ENCODE measurements at places on chromosomes 7 and 10.
A peak's percentile ranks its signal among the peaks of the same experiment; 100 is the strongest.

DNA sequence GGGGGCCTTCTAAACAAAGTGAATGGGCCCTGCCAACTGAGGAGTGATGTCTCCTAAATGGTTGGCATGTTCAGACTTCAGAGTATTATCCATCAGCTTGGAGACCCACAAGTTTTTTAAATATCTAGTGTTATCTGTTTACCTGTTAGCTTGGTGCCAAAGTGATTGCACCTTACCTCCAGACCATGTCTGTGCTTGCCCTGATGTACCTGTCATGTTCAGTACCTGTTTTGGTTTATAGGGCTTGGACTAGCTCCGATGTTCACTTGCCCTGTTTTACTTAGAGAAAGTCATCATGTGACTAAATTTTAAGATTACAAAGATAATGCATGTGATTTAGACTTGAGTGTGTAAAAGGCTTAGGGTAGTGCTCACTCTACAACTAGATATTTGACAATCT is 67.7 kb downstream of the CNNM2 start:
- DNase-seq = no peak

- DNase-seq = no peak
These were observed 1.7 kb downstream of the GLRX3 start for GRCh38 chr10:130137659-130138478.

DNA sequence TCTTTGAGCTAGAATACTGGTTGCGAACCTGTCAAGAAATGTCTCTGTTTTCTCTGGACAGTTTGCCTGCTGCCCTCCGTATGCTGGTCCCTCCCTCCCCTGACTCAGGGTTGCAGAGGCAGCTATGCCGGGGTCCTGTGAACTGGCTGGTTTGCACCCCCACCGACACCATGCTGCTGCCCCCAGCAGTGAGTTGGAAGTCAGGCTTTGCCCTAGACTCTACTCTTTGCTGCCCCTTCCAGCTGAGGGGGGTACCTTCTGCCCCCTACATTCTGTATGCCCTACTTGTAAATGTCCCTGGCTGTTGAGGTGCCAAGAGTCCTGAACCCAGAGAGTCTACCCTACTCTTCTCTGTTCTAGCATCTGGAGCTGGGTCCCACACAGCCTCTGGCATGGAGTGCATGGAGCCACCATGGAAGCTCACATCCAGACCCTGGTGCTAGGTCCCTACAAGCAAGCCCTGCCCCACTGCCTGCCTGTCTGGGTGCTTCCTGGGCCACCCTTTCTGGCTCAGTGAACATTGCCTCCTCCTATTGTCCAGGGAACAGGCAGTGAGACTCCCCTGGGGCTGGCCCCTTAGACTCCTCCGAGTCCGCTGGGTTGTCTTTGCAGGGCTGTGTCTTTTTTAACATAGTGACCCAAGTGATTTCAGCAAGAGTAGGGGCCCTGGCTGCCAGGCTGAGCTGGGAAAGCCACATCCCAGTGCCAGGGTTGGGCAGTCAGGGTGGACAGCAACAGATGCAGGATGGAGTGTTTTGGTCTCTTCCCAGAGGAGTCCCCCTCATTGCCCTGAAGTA is 138.9 kb downstream of the ADCY1 start:
- DNase-seq = no peak

DNA sequence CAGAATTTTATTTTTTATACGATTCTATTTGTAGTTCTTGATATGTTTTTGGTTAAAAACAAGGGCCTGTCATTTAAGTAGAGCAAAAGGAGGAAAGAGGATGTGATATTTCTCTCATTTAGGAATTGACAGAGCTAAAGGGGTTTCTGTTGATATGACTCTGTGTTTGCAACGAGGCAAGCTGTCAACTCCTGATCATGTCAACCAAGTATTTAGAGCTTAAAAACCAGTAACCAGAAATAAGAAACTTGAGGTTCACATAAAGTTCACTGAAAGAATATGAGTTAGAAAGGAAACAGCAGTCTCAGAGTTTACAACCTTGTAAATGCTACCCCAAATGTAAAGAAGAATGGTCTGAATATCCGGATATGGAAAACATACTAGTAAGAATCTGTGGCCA is 434.2 kb downstream of the PARD3 start:
- DNase-seq = no peak

DNA sequence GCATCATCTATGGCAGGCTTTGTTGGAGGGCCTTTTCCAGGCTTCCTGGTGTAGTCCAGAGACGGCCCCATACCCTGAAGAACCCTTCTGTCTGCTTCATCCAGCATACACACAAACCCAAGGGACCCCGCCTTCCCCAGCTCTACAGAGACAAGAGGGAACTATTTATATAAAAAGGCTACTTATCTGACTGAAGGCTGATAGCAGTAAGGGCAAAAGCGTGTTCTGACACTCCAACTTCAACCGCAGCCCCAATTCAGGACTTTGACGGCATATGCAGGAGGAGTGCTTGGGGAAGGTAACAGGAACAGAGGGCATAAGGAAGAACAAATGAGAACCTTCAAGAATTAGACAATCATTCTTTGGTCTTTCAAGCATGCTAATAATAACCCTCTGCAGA is 21.0 kb downstream of the GNA12 start:
- no peak for DNase-seq

DNA sequence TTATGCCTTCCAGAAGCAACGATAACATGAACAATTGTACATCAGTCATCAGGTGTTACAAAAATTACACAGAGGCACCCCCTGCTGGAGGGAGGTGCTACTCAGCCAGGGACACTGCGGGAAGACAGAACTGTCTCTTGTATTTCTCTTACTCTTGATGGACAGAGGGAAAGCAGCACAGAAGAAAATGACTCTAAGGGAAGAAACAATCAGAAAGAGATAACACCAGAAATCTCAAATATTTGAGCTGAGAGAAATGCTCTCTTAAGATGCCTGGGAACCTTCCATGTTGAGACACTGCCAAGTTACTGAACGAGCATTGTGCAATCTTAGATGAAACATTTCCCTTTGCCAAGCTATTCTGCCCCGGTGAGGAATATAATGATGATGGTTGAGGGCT is 227.6 kb upstream of the NPSR1 start:
- no peak for DNase-seq

GRCh38 chr7:30694218-30694745 is 12.0 kb upstream of the CRHR2 start:
- DNase-seq = no peak

DNA sequence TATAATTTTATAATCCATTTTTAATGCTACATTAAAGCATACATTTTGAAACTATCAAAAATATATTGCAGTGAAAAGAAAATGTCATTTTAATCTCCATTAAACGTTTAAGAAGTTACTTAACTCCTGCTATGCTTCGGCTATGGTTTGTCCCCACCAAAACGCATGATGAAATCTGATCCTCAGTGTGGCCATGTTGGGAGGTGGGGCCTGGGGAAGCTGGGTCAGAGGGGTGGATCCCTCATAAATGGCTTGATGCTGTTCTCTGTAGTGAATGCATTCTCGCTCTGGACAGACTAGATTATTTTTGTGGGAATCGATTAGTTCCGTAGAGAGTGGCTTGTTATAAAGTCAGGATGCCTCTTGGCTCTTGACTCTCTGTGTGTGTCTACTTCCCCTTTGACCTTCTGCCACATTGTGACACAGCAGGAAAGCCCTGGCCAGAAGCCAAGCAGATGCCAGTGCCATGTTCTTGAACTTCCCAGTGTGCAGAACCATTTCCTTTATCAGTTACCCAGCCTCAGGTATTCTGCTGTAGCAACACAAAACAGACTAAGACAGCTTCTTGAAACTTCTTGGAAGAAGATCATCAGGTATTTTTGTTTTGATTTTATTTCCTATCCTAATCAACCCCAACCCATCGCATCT is 77.8 kb downstream of the TCERG1L start:
- no peak for DNase-seq

DNA sequence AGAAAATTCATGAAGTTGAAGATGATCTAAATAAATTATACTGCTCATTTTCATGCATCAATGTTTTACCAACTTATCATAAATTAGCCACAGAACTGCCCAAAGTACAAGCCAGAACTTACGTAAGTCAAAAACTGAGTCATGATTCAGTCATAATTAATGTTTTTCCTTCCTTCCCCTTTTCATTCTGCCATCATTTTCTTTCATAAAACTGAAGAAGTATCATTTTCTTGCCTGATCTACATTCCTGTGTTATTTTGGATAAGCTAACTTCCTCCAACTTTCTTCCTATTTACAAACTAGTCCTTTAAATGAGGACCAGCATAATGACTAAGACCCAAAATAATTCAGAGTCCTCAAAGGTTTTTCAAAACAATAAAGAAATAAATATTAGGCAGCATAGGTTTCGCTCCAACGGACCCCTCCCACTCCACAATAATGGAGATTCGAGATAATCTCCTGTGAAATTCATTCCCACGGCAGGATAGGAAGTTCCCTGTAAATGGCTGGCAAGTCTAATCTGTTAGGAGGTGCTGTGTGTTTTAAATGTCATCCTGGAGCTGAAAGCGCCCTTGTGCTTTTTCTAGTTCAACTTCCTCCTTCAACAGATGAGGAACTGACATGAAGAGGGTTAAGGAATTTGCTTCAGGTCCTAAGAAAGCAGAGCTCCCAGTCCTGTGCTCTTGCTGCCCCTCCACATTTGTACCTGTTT is 218.9 kb downstream of the DOCK4 start:
- no peak for DNase-seq

DNA sequence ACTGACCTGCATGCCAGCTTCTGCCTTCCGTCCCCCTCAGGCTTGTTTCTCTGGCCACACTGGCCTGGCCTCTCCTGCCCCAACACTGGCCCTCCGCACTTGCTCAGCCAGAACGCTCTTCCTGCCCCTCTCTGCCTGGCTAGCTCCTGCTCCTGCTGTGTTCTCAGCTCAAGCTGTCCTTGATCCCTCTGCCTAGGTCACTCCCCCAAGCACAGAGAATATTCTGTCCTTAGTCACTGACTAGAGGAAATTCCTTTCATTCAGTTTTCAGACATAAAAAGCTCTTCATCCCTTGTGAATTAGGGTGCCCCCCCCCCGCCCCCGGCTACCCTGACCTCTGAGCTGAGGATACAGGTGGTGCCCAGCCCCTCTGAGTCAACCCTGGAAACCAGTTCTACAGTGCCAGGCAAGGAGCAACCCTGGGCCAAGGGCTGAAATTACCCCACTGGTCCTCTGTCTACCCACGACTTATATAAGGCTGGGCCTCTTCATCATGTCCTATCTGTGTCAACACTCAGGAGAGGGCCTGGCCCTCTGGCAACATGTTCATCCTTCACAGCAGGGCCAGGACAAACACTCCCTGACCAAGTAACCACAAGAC is 6.6 kb upstream of the SGPL1 start:
- no peak for DNase-seq

GRCh38 chr7:268991-269390 is 21.0 kb upstream of the FOXL3 start:
- DNase-seq = no peak

DNA sequence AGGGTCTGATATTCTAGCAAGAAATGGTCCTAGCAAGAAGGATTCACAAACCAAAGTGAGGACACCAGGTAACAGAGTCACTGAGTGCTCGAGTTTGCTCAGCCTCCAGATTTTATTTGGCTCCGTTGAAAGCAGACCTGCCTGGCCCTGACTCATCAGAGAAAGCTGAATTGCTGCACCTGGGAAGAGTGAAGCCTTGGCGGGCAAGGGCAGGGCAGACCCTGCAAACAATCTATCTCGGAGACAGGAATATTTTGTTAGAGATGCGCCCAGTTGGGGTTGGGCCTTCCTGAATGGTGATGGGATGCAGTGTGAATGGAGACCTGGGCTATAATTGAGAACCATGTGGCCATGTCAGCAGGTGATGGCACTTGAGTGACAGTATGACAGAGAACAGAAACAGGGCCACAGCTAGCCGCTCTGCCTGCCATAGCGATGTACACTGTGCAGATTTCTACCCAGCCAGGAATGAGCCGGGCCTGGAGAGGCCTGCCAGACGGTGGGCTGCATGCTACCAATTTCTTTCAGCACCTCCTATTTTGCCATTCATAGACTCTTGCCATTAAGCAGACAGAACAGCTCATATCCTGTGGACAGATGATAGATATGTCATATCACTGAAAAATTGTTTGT is 744.2 kb downstream of the LRMDA start:
- no peak for DNase-seq

DNA sequence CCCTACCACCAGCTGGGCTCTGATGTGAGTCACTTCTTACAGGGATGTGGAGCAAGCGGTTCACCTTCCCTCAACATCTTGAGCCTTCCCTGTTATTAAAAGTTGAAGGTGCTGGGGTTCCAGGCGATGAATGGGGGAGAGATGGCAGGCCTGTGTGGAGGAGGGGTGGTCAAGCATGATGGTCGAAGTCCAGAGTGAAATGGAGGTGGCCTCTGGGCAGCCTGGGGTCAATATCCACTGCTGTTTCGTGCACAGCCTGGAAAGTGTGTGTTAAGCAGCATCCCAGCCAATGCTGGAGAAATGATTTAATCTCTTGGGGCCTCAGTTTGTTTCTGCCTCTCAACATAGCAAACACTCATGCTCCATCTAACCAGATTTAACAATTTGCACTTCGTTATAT is 33.7 kb upstream of the DMBT1 start:
- no peak for DNase-seq

GRCh38 chr10:43137717-43138020 is 576 bp upstream of the CSGALNACT2 start:
- DNase-seq = peak; percentile 32

- no peak for DNase-seq
These were observed 2.2 kb upstream of the ZNF239 start for GRCh38 chr10:43576580-43576979.

DNA sequence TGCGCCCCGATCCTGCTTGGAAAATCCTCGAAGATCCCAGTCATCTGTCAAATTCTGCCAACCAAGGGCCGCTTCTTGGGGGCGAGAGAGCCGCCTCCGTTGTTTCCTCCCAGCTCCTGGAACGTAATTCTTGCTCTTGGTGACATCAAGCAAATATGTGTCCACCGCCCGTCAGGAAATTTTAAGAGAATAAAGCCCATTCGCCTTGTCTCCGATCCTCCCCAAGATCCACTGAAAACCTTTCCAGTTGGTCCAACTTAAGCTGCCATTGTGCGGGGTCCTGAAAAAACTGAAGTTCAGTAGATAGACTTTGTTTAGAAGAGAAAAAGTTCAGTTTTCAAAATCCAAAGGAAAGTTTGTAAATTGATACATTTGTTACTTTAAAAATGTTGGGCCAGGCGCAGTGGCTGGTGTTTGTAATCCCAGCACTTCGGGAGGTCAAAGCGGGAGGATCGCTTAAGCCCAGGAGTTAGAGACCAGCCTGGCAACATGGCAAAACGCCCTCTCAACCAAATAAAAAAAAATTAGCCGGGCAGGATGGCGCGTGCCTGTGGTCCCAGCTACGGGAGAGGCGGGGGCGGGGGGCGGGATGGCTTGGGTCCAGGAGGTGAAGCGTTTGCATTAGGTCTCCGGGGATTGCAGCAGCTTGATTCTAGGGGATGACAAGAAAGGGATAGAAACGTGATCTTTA is 1.0 kb upstream of the ZNF800 start:
- DNase-seq = no peak

GRCh38 chr7:118202061-118202460 is 18.1 kb downstream of the LSM8 start:
- no peak for DNase-seq

- no peak for DNase-seq
These were observed 85.4 kb downstream of the CDK14 start for GRCh38 chr7:90681336-90682022.

DNA sequence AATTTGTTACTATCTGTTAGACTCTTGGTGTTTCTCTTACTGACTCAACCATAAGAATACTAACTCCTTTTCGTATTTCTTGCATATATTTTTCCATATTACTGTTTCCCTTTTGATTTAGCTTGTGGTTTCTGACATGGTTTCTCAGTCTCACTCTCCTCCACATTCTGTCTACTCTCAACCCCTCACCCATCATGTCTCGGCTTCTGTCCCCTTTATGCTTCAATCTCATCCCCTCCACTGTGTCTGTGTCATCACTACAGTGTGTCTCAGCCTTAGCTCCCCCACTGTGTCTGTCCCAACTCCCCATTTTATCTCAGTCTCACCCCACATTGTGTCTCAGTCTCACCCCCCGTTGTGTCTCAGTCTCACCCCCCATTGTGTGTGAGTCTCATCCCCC is 126.9 kb downstream of the VIPR2 start:
- no peak for DNase-seq

Data from stimulated activated CD4-positive, alpha-beta T cell treated with anti-CD3 and anti-CD28 coated beads, Interleukin-1b, Interleukin-23, amount 100 ng/mL, for 4 hours (primary cell).